Astrocyte of the spinal cord (primary cell): ENCODE measurements at places on chromosomes 5 and 9.
A peak's percentile ranks its signal among the peaks of the same experiment; 100 is the strongest.

DNA sequence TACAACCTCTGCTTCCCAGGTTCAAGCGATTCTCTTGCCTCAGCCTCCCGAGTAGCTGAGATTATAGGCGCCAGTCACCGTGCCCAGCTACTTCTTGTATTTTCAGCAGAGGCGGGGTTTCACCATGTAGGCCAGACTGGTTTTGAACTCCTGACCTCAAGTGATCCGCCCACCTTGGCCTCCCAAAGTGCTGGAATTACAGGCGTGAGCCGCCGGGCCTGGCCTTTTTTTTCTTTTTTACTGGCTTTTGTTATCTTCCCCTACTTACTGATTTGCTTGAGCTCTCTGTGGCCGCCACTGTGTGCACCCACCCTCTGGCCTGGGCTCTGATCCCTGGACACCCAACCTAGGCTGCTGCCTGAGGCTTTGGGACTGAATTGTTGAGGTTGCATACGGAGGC lies 60.3 kb downstream of the ANKRD33B start:
- DNase-seq: no peak

DNA sequence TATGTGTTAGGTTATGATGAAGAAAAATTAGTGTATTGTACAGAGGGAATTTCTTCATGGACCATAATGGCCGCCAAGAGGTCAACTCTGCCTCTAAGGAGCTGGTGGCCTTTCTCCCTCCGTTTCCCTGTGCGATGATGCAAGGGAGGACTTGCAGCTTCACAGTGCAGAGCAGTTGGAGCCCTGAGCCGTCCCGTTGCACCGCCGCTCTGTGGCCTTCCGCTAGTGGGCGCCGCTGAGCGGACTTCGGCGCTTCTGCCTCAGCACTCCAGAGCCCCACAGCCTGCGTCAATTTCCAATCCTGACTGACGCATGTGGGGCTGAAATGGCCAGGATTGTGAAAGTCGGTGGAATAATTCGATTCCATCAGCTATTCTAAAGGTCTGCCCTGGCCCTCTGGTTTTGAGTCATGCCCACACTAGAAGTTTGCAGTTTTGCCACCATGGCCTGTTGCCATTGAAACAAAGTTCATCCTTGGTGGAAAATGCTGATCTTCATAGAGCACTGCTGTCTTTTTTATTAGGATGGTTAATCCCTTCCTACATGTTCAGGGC lies 22.7 kb upstream of the LECT2 start:
- peak; percentile 35 for DNase-seq

DNA sequence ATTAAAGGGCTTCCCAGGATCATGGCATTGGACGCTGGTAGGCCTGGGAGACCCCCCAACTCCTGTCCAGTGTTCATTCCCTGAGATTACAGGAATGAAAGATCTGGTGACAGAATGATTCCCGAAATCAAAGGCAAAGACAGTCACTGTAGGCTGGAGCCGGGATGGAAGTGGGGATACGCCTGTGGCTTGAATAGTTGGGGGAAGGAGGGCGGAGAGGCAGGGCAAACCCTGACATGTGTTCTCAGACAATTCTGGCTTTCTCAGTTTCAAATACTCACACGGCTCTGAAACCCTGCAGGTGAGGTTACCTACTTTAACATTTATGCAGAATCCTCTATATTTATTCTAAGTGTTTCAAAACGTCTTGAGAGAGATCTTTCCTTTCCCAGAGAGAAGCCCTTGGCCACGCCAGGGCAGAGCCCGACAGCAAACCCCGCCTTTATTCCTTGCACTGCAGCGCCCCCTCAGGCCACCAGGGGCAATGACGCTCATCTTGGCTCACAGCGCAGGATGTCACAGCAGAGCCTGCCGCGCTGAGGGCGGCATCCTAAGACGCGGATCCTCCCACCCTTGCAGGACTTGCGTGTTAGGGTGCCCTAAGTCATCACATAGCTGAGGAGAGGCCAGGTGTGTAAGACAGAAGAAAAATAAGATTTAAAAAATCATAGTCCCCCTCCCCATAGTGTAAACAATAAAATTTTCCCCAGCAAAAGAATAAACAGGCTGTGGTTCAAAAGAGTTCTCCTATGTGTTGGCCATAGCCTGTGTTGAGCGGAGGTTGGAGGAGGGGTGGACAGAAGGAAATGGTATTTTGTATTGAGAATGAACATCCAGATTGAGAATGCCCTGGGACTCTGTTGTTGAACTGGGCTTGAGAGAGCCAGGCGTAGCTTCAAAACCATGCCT lies 284.5 kb downstream of the NTRK2 start:
- DNase-seq: peak; percentile 60

DNA sequence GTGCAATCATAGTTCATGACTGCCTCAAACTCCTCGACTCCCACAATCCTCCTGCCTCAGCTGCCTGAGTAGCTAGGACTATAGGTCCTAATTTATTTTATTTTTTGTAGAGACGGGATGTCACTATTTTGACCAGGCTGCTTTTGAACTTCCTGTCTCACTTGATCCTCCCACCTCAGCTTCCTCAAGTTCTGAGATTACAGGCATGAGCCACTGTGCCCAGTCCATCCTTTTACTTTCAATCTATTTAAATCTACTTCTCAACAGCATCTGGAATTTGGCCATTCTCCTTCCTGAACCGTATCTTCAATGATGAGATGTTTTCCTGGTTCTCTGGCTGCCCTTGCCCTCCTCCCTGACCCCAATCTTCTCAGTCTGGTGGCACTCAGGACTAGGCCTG lies 12.2 kb upstream of the GRIN1 start:
- DNase-seq: no peak

GRCh38 chr5:136016945-136017530 lies 11.8 kb upstream of the TGFBI start:
- peak; percentile 97 for DNase-seq

DNA sequence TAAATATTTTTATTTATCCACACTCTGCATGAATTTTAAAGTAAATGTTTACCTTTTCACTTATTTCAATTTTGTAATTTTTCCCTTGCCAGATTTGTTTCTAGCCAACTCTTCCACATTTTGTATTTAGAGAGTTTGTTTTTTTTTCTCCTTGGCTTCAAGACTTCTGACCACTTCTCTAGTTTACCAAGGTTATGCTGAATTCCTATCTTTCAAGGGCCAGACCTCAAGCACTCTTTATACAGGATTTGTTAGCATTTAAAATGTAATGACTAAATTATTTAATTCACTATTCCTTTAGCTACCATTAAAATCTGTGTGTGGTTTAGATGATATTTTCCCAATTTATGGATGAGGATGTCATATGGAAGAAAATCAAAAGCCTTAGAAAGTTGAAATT lies 42.5 kb downstream of the MEF2C start:
- no peak for DNase-seq

DNA sequence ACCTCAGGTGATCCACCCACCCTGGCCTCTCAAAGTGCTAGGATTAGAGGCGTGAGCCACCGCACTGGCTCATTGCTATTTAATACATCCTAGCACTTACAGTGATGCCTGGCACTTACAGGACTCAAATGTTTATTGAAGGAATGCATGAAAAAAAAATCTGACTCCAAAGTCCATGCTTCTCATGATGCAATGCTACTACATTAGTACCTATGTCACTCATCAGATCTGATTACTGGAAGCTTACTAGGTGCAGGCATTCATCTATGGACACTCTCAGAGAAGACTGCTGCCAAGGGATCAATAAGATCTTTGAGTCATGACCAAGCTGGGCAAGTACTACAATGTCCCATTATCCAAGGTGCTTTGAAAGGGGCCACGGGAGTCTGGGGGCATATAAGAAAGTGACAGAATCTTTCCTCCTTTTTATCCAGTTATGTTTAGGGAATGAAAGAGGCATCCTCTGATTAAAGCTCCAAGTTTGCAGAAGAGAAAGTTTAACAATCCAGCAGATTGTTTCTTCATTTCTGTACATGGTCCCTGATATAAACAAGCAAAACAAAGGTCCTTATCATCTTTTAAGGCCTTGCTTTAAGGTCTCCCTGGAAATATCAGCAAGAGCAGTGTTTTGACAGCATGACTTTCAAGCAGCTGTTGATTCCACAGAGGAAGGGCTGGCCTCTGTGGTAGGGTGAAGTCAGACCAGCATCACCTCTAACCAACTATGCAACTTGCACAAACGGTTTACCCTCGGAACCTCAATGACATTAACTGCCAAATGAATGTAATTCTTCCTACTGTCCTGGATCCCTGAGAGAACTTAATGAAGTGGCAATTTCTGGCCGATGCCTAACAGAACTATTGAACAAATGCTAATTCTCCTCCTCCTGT lies 35.9 kb downstream of the ARPC5L start:
- DNase-seq: no peak

DNA sequence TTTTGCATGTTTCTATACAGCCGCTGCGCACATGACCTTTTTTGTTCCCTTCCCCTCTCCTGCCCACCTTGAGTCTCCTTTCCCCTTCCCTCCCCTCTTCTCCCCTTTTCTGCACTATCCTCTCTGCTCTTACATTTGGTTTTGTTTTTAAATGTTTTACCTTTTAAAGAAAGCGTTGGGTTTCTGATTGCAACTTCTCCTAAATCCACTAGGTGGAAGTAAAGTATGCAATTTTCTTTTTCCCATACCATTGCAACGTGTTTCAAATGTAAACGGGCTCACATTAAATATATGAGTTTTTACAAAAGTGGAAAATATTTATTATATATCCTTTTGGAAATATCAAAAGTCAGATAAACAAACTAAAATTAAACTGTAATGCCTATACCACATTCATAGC lies 500.9 kb downstream of the DIRAS2 start:
- peak; percentile 37 for DNase-seq

GRCh38 chr9:129776938-129777768 lies 24.3 kb upstream of the PTGES start:
- peak; percentile 100 for DNase-seq

GRCh38 chr5:43304525-43304924 lies 8.7 kb downstream of the HMGCS1 start:
- DNase-seq: no peak

- DNase-seq: no peak
Observed at GRCh38 chr9:71895117-71895516, 15.9 kb downstream of the ABHD17B start.

DNA sequence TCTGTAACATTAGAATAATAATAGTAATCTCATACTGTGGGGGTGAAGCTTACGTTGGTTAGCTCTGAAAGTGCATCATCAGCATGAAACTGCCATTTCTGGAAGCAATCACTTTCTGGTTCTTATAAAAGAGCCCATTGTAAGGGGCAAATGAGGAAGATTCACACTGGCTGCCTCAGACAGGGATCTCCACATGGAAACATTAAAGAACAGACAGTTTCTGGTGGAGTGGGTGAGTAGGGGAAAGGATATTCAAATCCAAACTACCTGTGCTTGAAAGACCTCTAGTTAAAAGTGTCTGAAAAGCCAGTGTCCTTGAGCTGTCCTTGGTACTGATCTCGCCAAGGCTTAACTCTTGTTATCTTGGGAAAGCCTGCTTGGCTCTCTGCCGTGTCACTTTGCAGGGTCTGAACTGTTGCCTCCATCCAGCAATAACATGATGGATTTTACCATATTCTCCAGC lies 19.1 kb upstream of the SLC31A2 start:
- DNase-seq: peak; percentile 23

GRCh38 chr5:112923148-112923917 lies 1.3 kb upstream of the REEP5 start:
- no peak for DNase-seq

DNA sequence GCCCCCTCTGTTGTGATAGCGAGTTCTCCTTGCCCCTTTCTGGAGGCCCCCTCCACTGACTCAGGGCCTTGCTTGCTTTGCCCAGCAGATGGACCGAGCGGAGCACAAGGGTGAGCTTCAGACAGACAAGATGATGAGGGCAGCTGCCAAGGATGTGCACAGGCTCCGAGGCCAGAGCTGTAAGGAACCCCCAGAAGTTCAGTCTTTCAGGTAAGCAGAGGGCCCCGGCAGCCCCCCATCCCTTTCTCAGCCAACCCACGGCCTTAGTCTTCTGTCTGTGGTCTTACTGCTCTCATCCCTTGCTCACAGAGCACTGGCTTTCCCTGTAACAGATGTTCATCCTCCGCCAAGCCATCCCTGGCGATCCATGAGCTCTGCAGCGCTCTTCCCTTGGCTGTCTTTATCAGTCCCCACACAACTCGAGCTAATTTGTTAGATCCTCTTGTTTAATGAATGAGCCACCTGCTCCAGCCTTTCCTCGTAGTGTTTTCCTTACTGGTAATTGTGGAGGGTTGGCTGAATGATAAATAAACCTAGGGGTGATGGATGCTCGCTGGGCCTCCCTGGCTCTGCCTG lies 18.4 kb upstream of the RARS1 start:
- DNase-seq: no peak

DNA sequence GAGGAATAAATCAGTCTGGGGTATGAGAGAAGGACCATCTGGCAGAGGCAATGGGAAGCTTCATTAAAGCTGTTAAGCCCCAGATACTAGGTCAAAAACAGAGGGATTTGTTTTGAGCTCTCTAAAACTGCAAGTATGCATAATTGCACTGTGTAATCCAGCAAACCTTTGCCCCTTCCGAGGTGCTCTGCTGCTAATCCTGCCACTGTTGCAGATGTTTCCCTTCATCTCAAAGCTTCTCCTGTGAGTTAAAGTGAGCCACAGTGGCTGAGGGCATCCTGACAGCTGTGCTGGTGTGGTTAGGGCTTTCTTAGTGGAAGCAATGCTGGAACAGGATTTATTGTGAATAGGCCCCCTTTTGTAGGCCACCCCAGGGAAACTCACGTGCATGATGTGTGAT lies 160.3 kb upstream of the TRPC7 start:
- no peak for DNase-seq

DNA sequence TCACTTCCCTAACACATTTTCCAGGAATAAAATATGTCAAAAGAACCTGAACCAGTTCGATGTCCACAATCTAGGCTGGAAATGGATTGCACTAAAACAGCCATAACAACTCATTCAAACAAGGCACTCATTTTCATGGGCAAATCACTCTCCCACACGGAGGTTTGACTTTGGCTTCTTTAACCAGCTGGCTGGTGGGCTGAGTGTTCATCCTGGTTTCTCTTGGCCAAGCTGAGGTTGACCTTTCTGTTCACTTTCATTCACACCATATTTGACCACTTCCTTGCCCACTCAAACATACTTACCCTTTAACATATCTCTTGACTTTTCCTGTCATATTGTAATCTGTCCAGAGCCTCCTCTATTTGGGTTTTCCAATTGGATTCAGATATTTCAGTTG lies 5.4 kb downstream of the IL7R start:
- no peak for DNase-seq

DNA sequence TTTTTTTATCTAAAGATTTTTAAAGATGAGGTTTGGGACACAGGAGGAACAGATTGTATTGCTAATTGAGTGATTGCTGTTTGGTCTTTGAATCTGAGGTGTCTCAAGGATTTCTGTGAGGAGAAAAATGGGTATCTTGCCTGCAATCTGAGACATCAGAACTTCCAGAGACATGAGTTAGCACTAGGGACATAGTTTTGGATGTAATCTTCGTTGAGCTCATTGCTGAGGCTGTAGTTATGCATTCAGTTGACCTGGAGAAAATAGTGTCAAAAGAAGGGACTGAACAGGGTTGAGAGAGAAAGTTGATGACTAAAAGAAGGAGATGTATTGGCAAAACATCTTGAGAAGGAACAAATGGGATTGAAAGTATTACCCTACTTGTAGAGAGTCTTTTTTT lies 24.6 kb downstream of the C9orf85 start:
- no peak for DNase-seq

GRCh38 chr5:6632324-6632887 lies 438 bp downstream of the NSUN2 start:
- peak; percentile 36 for DNase-seq

GRCh38 chr5:132961887-132962286 lies 1.5 kb downstream of the AFF4 start:
- peak; percentile 72 for DNase-seq
